ENCODE measurements at places on chromosomes 2 and 18.

GRCh38 chr2:41718705-41719104 is 329.1 kb upstream of the PKDCC start:
- DNase-seq: no peak

- DNase-seq: no peak
Measured at GRCh38 chr2:207932106-207932505, 93.2 kb downstream of the PLEKHM3 start.

DNA sequence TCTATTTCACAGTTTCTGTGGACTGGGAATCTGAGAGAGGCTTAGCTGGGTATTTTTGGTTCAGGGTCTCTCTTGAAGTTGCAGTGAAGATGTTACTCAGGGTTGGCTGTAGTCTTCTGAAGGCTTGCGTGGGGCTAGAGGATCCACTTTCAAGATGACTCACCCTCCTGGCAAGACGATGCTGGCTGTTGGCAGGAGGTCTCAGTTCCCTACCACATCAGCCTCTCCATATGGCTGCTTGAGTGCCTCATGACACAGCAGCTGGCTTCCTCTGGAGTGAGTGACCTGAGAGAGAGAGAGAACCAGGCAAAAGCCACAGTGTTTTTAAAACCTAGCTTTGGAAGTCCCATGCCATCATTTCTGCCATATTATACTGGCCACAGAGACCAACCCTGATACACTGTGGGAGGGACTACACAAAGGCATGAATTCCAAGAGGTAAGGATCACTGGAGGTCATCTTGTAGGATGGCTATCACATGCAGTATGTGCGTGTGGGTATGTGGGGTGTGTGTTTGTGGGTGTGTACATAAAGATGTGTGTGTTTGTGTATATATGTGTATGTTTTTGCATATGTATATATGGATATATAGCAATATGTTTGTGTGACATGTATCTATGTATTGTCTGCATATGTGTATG is 25.1 kb downstream of the DNPEP start:
- DNase-seq: no peak

GRCh38 chr2:170170281-170171040 is 7.5 kb upstream of the MYO3B start:
- DNase-seq: no peak
